ENCODE measurements at places on chromosomes 4 and X.

- no peak for DNase-seq
These were observed 50.0 kb upstream of the VMA21 start for GRCh38 chrX:151346931-151347543.

- no peak for DNase-seq
These were observed 34.6 kb upstream of the SMS start for GRCh38 chrX:21905953-21906352.

GRCh38 chr4:111510535-111510934, 634.7 kb upstream of the FAM241A start:
- no peak for DNase-seq

GRCh38 chr4:145805490-145805889, 125.5 kb downstream of the C4orf51 start:
- no peak for DNase-seq

DNA sequence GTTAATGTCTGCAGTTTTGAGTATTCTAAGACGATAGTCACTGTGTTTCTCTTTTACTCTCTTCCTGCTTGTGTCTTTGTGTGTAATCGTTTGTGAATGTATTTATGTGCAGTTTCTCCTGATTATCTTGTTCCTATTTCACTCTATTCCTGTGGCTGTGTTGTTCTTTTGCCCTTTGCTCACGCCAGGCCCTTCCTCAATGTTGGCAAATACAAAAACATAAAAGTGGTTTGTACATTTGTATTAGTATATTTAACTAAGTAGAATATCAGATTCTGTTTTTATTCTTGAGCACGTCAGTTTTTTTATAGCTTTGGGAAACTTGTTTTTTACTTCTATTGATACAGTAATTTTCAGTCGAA, 107.6 kb upstream of the BMPR1B start:
- no peak for DNase-seq

DNA sequence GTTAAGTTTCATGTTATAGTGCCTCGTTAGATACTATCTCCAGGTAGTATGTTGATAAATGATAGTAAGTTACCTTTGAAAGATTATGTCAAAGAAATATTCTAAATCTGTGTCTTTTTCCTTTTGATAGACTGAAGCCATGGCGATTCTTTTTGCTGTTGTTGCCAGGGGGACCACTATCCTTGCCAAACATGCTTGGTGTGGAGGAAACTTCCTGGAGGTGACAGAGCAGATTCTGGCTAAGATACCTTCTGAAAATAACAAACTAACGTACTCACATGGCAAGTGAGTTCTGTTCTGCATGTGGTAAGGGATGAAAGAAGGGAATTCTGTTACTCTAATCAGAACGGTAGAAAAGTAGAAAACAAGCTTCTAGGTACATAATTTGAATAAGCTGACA, 8.2 kb downstream of the VAMP7 start:
- DNase-seq = no peak

- DNase-seq = no peak
These were observed 118.0 kb downstream of the CAMK2D start for GRCh38 chr4:113643505-113643904.

DNA sequence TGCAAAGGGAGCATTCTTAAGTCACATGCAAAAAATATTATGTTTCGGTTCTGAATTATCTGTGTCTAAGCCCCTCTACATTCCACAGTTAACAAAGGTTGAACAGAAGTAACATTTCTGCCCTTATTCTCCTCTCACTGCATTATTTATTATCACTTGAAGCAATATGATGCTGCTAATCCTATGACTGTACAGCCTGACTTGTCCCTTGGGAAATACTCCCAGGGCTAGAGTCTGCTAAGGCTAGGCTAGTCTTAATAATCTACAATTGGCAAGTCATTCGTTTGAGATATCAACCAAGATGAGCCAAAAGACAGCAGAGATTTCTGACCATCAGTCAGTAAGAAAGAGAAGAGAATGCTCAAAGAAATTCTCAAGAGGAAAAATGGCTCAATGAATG, 226.9 kb upstream of the HCCS start:
- no peak for DNase-seq

GRCh38 chrX:131831185-131831520, 191.9 kb upstream of the STK26 start:
- DNase-seq = no peak

DNA sequence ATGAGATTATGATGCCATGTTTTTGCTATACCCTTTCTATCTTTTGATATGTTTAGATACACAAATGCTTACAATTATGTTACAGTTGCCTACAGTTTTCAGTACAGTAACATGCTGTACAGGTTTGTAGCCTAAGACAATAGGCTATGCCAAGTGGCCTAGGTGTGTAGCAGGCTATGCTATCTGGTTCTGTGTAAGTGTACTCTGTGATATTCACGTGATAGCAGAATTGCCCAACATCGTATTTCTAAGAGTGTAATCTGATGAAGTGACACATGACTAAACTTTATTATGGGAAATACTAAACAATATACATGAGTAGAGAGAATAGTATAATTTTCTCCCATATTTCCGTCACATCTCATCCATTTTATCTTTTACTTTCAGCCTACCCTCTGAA, 97.0 kb downstream of the CLDN22 start:
- no peak for DNase-seq

- DNase-seq = no peak
These were observed 153.8 kb upstream of the SLC4A4 start for GRCh38 chr4:71185037-71185436.

DNA sequence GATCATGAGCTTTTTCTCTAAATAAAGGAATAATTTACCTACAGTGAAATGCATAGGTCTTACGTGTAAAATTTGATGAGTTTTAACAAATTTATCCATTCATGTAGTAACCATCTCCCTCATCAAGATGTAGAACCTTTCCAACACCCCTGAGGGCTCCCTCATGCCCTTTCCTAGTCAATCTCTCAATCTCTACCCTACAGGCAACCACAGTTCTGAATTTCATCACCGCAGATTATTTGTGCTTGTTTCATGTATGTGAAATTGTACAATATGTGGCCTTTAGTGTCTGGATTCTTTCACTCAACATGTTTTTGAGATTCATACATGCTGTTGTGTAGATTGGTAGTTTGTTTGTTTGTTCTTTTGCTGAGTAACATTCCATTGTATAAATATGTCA, 2.1 kb downstream of the VGLL1 start:
- DNase-seq = no peak

- no peak for DNase-seq
These were observed 77.7 kb downstream of the NR3C2 start for GRCh38 chr4:148364525-148364924.

DNA sequence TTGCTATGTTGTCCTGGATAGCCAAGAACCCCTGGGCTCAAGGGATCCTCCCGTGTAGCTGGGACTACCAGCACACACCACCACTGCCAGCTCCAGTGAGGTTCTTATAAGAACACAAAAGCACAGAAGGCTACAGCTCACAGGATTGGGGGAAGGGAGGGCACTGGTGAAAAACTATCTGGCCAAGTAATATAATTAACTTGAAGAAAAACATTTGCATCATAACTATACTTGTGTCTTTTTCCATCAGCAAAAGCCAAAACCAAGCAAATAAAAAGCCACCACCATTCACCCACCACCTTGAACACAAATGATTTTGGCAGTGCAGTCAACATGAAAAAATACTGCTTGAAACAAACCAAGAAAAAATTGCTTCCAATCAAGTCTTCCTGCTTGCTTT, 188.2 kb downstream of the MAML3 start:
- no peak for DNase-seq

DNA sequence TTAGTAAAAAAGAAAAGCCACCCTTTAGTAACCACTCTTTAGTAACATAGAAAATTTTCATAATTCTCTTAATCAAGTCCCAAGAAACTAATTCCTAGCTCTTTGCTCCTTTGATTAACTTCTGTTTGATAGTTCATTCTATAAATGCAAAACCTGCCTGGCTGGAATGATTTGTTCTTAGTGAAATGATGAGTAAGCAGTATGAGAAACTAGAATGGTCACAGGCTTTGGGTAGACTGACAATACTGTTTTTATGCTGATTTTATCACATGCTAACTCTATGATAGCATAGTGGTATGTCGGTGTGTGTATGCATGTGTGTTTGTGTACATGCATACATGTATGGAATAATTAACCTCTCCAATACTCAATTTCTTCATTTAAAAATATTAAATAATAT, 81.2 kb downstream of the SYTL5 start:
- no peak for DNase-seq

DNA sequence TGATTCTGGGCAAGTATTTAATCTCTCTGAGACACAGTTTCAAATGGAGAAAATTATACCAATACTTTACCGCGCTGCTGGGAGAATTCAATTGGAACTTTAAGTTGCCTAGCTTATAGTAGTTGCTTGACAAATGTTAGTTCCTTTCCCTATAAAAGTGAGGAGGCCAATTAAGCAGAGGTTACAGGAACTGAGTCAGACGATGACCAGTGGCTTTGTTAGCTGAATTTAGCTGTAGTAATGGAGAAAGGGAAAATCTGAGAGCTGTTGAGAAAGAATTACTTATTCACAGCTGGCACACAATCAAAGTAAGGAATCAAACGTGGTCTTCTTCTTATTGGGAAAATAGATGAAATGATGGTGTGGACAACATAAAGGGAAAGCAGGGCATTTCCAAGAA, 29.6 kb downstream of the SMARCA1 start:
- no peak for DNase-seq

DNA sequence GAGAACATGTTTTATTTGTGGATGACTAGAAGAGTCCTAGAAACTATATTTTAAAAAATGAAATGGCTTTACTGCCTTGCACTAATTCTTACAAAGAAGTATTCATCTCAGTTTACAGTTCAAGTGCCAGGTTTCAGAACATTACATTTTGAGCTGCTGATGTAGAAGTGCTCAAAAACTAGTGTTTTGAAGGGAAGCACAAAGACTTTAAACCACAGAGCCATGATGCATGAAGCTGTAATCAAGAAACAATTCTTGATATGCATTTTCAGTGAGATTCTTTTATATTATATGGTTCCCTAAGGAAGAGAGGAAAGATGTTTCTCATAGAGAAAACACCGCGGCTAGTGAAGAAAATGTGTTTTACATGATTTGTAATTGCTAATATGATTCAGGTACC, 1163.0 kb downstream of the RAPGEF2 start:
- DNase-seq = no peak

GRCh38 chrX:104335756-104336155, 81.0 kb upstream of the ESX1 start:
- no peak for DNase-seq

GRCh38 chr4:19915276-19915675, 336.4 kb upstream of the SLIT2 start:
- DNase-seq = no peak

DNA sequence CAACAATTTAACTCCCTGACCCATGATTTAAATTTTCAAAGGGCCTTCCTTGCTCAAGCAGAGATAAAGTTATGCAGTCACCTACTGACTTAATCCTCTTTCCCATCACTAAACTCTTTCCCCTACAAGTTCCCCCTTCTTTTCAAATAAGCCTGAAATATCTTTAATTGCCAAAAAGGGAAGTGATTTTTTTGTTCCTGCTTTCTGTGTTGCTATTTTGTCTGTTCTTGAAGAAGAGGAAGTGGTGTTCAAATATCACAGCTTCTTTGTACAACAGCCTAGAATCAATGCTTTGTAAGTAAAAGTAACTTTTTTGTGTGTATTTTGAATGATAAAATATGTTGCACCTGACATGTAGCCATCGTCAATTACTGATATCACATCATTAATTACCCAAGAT, 595.9 kb downstream of the CENPC start:
- DNase-seq = no peak

DNA sequence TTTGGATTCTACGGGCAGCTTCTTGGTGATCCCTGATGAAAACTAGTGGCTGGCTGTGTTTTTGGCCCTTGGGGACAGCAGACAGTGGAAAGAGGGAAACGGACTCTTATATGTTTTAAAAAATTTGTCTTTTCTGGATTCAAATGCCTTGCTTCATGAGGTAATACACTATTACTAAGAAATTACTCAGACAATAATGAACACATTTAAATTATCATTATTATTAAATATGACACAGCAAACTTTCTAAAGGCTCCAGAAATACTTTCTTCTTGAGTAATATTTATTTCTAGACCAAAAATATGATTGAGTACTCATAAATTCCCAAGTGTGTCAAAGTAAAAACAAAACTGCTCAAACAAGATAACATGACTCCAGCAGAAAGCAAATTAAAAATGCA, 520.7 kb upstream of the AADAT start:
- no peak for DNase-seq

- no peak for DNase-seq
These were observed 379.7 kb downstream of the ADGRL3 start for GRCh38 chr4:61579786-61580185.

DNA sequence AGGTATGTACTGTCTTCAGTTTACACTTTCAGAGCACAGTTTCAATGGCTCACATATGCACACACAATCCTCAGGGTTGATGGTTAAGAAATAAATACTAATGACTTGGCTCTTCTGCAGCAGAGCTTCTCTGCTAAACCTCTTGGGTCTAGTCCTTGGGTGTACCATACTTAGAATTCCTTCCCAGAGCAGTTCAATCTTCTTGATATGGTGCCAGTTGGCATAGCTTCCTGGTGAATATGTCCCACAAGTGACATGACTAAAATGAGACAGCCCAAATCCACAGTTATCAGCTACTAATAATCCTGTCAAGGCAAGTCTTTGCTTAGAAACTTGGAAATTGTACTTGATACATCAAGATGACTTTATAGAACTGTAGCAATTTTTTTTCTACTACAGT, 654.4 kb downstream of the IQCM start:
- DNase-seq = no peak

DNA sequence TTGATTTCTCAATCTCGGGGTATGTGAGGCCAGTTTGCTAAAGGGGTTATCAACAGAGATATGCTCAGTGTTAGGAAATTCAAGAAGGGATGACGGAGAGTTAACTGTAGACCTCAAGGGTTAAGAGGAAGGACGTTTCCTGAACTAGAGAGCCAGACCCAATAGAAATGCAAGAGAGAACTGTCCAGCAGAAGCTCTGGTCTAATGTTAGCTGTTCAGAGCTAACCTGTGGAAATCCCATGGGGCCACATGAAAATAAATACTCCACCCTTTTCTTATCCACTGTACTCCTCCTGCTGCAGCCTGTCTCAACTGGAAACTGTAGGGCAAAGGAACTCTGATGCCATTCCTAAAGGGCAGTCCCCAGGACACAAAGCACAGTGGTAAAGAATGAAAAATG, 274.3 kb downstream of the DMD start:
- DNase-seq = no peak

- peak; percentile 21 for DNase-seq
These were observed 661 bp downstream of the SPIN4 start for GRCh38 chrX:63350465-63350877.

- no peak for DNase-seq
These were observed 44.5 kb downstream of the TRIM2 start for GRCh38 chr4:153248641-153249198.
